ENCODE measurements at places on chromosomes 12 and 14.

- no peak for DNase-seq
Measured at GRCh38 chr12:46491548-46491947, 119.0 kb upstream of the SLC38A2 start.

- no peak for DNase-seq
Measured at GRCh38 chr12:103326190-103326589, 169.6 kb downstream of the C12orf42 start.

- no peak for DNase-seq
Measured at GRCh38 chr14:101587441-101587911, 26.2 kb downstream of the DIO3 start.

- DNase-seq = no peak
Measured at GRCh38 chr14:97065305-97066067, 268.3 kb downstream of the VRK1 start.

GRCh38 chr14:72292689-72293024 lies 360.4 kb downstream of the RGS6 start:
- no peak for DNase-seq

DNA sequence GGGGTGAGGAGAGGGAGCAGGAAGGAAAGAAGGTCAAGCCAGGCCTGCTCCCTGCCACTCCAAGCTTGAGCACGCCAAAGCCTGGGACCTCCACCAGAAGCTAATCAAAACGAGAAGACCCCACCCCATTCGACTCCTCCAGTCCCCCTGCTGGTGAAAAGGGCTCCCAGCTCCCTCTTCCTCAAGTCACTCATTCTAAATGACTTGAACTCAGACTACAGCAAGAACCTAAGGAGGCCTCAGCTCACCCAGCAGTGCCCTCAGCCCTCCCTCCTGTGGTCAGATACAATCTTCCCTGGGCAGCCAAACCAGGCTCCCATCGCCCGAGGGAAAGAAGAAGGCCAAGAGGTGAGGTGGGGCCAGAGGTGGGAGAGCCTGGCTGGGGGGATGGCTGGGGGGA lies 17.4 kb downstream of the HDAC7 start:
- DNase-seq = no peak

GRCh38 chr14:69475194-69475818 lies 9.2 kb upstream of the PLEKHD1 start:
- no peak for DNase-seq

Data from stimulated activated CD8-positive, alpha-beta memory T cell treated with anti-CD3 and anti-CD28 coated beads, Interleukin-12 subunit alpha, Interleukin-12 subunit beta, amount 100 ng/mL, for 1 hour (primary cell).